M059J (cell line): ENCODE measurements at places on chromosomes 11 and 22. TPM values are rescaled to one million over a fixed set of nuclear protein-coding genes. Genes with fewer than 3 reads are reported as not detected.

Gene ANKK1
- total RNA-seq: not detected in 2 replicates

Gene ANO9
- total RNA-seq: 0.20 TPM in 1 of 2 replicates, not detected in the other

Gene IFT27
- 14.9 and 19.7 TPM in 2 replicates for total RNA-seq

Gene TMEM191B
- total RNA-seq: 0.76 TPM in 1 of 2 replicates, not detected in the other

Gene RFPL3
- not detected in 2 replicates for total RNA-seq

Gene CLCF1
- total RNA-seq: 16.2 and 22.6 TPM in 2 replicates

Gene NRIP3
- total RNA-seq: 30.5 and 35.6 TPM in 2 replicates

Gene OR51B5
- total RNA-seq: not detected in 2 replicates

Gene SCGB1A1
- not detected in 2 replicates for total RNA-seq

Gene MS4A4E
- not detected in 2 replicates for total RNA-seq

Gene PACSIN3
- 13.3 and 15.8 TPM in 2 replicates for total RNA-seq

Gene FAM83F
- total RNA-seq: not detected in 2 replicates

GRCh38 chr11:99937330-99937729 is 749.8 kb upstream of the ARHGAP42 start:
- DNase-seq: peak; percentile 61

GRCh38 chr11:2102883-2103213 is 36.3 kb downstream of the IGF2 start:
- no peak for DNase-seq

DNA sequence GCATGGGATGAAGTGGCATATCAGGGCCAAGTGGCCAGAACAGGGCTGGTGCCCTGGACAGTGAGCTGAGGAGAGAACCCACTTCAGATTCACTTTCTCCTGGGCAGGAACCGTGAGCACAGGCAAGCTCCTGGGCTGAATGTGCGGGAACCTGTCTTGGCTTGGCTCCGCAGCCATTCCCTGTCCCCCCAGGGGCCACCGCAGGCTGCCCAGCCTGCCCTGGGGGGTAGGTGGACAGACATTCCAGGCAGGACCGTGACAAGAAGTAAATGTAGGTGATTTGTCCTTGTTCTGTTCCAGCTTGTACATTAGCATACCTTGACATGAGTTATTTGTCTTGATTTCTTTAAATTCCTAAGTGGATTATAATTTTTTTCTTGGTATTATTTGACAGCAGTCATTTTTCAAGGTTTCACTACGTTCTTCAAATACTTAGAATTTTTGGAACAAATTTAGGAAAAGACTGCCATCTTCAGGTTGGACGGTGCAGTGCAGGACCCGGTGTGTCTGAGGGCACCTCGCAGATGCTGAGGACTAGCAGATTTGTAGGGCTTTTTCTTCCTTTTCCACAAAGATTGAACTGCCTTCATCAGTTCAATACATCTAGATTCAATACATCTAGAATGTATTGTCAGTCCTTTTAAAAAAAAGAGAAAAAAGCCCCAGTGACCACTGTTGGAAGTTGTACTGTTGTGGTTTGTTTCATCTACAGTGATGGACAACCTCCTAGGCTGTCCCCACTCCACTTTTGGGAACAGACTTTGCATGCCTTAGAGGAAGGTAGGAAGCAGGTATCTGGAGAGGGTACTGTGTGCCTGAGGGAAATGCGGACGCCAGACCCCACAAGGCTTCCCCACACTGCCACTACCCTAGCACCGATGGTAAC is 115.1 kb upstream of the RASSF10 start:
- peak; percentile 64 for DNase-seq

DNA sequence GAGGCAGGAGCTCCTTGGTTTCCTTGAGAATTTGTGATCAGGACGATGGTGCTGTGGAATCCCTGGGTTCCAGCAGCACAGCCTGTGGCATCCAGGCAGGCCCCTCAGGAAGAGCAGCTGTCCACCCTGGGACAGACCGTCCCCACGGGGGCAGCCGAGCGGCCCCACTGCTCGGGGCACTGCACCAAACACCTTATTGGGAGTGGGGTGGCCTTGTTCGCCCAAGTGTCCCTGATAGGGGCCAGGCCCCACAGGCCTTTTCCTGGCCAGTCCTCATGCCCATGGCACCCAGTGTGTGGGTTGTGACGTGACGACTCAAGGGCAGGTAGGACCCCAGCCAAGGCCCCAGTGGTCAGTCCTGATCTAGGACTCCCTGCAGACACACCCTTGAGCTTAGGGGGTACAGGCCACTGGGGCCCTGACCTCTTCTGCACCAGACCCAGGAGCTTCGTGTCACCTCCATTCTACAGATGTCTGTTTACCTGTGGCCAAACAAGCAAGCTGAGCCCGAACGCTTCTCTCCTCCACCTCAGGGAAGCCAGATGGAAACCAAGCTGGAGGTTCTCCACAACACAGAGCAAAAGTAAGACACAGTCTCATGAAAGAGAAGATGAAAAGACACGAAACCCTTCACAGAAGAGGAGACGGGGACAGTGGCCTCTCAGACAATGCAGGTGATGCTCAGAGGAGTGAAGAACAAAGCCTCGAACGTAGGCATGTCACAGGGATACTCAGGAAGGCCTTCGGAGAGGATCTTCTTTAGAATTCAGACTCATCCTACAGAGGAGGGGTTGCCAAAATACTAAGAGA is 1.6 kb upstream of the BRD1 start:
- no peak for DNase-seq

DNA sequence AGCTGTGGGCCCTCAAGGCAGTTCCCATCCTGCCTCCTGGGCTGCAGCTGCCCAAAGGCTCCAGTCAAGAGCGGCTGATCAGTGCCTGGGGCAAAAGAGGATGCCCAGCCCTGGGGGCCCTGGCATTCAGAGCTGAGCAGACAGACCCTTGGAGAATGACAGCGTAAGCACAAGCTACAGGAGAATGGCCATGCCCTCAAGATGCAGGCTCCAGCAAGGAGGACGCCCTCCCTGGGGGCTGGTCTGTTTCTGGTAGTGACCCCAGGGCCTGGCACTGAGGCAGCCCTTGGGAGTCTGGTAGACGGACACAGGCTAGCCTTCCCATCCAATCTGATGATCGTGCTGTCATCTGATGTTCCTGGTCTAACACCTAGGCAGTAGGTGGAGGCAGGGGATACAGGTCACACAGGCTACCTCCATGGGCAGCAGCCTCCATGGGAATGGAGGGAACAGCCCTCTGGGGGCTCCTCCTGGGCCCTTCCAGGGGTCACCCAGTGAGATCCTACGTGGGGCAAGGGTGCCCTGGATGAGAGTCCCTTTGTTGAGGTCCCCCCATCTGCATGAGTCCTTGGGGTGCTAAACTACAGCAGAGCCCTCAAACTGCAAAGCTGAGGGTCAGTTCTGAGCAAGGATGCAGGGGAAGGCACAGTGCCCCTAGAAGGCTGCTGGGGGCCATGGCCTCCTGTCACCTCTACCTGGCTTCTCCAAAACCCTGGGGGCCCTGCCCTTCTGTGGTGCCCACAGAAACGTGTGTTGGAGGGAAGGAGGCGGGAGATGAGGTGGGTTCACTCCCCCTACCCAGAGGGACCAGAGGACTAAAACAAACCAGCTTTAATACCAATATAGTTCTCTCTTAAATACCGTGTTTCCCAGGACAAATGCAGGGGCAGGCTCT is 10.2 kb upstream of the SF1 start:
- DNase-seq: no peak

DNA sequence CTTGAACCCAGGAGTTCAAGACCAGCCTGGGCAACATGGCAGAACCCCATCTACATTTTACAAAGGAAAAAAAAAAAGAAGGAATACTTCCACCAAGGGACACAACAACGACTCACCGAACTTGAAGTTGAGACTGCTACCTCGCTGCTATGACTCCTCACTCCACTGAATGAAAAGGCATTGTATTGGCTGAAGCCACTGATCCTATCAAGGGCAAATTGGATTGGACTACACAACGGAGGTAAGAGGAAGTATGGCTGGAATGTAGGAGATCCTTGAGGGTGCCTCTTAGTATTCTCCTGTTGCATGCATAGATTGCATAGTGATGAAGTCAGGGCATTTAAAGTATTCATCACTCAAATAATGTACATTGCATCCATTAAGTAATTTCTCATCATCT is 97.9 kb downstream of the CWF19L2 start:
- DNase-seq: peak; percentile 1

DNA sequence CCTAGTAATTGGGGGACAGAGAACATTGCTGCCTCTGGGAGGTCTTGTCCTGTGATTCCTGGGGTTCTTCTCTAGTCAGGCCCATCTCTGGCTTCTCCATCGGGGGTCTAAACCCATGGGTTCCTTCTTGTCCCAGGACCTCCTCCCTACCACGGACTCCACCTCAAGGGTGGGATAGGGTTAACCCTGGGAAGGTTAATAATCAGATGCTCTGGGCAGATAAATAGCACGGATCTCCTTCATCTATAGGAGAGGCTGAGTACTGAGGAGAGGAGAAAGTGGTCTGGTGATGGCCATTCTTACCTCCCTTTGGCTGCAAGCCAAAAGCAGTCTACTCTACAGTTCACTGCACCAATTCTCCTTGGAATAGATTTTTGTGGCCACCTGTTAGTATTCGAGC is 10.5 kb downstream of the HEPHL1 start:
- no peak for DNase-seq

- DNase-seq: peak; percentile 26
Measured at GRCh38 chr22:29216873-29217666, 11.4 kb downstream of the EMID1 start.

DNA sequence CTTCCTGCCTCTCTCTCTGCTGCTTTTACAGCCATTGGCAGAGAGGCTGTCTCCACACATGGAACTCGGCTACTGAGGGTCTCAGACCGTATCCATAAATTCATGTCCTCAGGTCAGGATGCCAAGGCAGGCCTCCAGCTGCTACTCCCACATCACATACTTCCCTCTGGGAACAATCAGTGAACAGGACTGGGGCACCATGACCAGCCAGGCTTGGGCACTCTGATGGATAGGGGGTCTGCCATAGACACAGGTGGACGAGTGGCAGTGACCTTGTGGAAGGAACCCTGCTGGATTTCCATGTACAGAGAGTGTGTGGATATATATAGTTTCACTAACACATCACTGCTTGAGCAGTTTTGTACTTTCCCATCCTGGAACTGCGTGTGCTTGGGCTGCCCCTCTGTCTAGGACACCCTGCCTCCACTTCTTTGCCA is 97.7 kb upstream of the PARVA start:
- DNase-seq: no peak

GRCh38 chr11:31932879-31933278 is 121.8 kb upstream of the PAX6 start:
- DNase-seq: no peak

DNA sequence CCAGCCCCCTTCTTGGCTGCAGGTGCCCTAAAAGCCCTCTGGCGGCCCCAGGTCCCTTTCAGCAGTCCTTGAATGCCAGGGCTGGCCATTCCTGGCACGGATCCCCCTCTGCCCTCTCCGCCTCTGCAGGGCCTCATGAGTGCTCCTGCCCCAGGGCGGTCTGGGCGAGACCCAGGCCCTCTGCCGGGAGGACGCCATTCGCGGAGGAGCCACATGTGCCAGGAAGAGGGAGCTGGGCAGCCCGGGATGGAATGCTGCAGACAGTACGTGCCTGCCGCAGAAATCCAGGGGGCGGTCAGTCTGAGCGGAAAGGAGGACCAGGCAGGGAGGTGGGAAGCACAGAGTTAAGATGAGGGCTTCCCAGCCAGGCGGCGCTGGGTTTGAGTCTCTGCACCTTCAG is 2.8 kb downstream of the CABP7 start:
- DNase-seq: peak; percentile 62

- no peak for DNase-seq
Measured at GRCh38 chr11:77525455-77526091, 51.7 kb upstream of the PAK1 start.

- DNase-seq: no peak
Measured at GRCh38 chr22:45521178-45521577, 18.5 kb downstream of the FBLN1 start.

- DNase-seq: peak; percentile 47
Measured at GRCh38 chr11:86773513-86774252, 26.7 kb upstream of the PRSS23 start.

DNA sequence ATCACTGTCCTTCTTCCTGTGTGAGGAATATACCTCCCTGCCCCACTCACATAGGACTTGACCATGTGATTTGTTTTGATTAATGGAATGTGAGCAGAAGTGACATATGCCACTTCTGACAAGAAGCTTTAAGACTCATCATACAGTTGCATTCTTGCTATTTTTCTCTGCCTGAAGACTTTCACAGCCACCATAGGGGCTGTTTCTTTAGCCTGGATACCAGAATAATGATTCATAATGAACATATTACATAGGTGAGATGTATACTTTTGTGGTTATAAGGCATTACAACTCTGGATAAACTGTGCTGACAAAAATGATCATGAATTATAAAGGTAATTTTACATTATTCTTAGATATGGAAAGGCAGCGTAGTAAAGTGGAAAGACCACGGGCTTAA is 798.0 kb downstream of the DLG2 start:
- DNase-seq: no peak

DNA sequence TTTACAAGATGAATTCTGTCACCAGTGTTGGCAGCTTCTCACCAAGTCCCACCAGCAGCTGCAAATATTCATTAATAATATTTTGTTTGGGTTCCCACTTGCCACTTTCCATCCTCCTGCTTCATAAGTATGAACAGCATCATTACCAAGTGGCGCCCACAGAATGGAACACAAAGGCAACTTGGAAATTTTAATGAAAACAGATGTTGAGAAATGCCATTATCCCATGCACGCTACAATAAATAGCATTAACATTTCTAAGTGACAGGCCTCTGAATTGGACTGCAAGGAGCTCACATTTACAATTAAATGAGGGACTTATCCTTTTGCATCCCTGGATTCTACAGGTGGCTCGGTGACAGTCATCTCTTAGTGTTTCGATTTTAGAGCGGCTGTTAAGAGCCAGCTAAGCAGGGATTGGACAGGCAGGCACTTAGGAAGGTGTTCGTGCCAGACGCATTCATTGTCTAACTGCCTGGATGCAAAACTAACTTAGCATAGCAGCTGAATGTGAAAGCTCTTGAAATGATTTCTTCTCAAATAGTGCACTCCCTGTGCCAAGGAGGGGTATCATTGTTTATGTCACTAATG is 170.3 kb downstream of the KIRREL3 start:
- DNase-seq: no peak

- DNase-seq: peak; percentile 34
Measured at GRCh38 chr11:36056160-36056751, 112.4 kb downstream of the LDLRAD3 start.

GRCh38 chr11:118663381-118663780 is 16.1 kb downstream of the TREH start:
- DNase-seq: no peak

- DNase-seq: no peak
Measured at GRCh38 chr11:15539645-15540044, 424.9 kb downstream of the INSC start.

- DNase-seq: peak; percentile 84
Measured at GRCh38 chr11:29328961-29329441, 687.8 kb downstream of the KCNA4 start.

DNA sequence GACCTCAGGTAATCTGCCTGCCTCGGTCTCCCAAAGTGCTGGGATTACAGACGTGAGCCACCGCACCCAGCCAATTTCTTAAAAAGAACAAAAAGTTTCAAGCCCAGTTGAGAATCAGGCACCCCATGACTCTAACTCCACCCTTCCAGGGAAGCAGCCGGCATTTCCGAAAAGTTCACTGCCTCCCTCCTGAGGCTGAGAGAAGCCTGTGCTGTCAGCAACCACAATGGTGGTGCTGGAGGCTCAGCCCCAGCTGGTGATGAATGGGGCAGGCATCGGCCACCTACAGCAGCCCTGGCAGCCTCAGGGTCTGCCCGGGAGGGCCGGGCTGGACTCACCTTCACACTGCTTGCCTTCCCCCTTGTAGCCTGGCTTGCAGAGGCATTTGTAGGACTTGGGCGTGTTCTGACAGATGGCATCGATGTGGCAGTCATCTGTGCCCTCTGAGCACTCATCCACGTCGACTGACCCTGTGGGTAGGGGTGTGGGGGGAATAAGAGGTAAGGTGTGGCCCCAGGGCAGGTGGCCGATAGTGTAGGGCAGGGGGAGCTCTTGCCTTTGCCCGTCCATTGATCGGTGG is 4.3 kb downstream of the SCUBE1 start:
- DNase-seq: peak; percentile 32

GRCh38 chr22:46797355-46797754 is 34.9 kb downstream of the TBC1D22A start:
- no peak for DNase-seq
